ENCODE measurements at places on chromosomes 2 and 18. TPM values are rescaled to one million over a fixed set of nuclear protein-coding genes. Genes with fewer than 3 reads are reported as not detected.

EHD3 gene
- total RNA-seq = 10.3 TPM

OXER1 gene
- total RNA-seq = 0.31 TPM

EFHD1 gene
- total RNA-seq = 0.63 TPM

DLGAP1 gene
- total RNA-seq = 277 TPM

ITM2C gene
- 100 TPM for total RNA-seq

RESP18 gene
- not detected for total RNA-seq

PLA2R1 gene
- 2.2 TPM for total RNA-seq

PROM2 gene
- 9.4 TPM for total RNA-seq

CXCR2 gene
- total RNA-seq = not detected

CFAP65 gene
- total RNA-seq = 0.63 TPM

RAB6C gene
- total RNA-seq = 0.63 TPM

RBMS1 gene
- total RNA-seq = 13.8 TPM

Data from parietal lobe (tissue), 2 donors.